ENCODE measurements at places on chromosomes 7 and 10. TPM values are rescaled to one million over a fixed set of nuclear protein-coding genes. Genes with fewer than 3 reads are reported as not detected.

TDRD1 gene
- not detected for total RNA-seq

SLC16A9 gene
- 0.45 TPM for total RNA-seq

ZNF425 gene
- 2.6 TPM for total RNA-seq

MOGAT3 gene
- 6.3 TPM for total RNA-seq

RELN gene
- total RNA-seq = 4.3 TPM

DPYSL4 gene
- 0.12 TPM for total RNA-seq

DLX6 gene
- 3.9 TPM for total RNA-seq

ZNF32 gene
- 25.3 TPM for total RNA-seq

MYOF gene
- total RNA-seq = 176 TPM

HDAC9 gene
- total RNA-seq = 0.27 TPM

GARIN1A gene
- 0.79 TPM for total RNA-seq

LRIT1 gene
- not detected for total RNA-seq

SPDYE6 gene
- not detected for total RNA-seq

MRLN gene
- 0.98 TPM for total RNA-seq

OR2A42 gene
- not detected for total RNA-seq

PLCE1 gene
- 10.7 TPM for total RNA-seq

VCL gene
- 113 TPM for total RNA-seq
